NCI-H345 (cell line): ENCODE measurements at places on chromosomes 13 and 19.
A peak's percentile ranks its signal among the peaks of the same experiment; 100 is the strongest.

- no peak for DNase-seq
These were observed 88.5 kb downstream of the LRCH1 start for GRCh38 chr13:46641274-46642081.

DNA sequence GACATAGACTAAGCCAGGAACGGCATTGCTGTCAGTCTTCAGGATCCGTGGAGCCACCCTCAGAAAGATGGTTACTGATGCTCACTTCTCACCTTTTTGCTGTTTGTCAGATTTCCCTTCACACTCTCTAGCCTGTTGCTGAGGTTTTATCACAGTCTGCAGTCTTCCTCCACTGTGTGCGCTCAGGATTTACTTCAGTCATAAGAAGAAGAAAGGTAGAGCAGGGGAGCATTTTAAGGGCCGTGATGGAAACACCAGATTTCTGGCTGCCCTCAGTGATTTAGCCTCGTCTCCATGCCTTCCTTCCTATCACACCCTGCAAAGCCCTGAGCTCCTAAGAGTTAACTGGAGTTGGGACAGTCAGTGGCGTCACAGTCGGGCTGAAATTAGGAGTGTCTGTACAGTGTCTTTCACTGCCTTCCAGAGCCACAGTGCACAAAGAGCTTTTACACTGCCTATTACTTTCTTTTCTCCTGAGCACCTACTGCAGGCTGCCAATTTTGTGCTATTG, 60.0 kb upstream of the GPR183 start:
- no peak for DNase-seq

- DNase-seq, result no peak
These were observed 11.3 kb downstream of the CD70 start for GRCh38 chr19:6579450-6580178.

DNA sequence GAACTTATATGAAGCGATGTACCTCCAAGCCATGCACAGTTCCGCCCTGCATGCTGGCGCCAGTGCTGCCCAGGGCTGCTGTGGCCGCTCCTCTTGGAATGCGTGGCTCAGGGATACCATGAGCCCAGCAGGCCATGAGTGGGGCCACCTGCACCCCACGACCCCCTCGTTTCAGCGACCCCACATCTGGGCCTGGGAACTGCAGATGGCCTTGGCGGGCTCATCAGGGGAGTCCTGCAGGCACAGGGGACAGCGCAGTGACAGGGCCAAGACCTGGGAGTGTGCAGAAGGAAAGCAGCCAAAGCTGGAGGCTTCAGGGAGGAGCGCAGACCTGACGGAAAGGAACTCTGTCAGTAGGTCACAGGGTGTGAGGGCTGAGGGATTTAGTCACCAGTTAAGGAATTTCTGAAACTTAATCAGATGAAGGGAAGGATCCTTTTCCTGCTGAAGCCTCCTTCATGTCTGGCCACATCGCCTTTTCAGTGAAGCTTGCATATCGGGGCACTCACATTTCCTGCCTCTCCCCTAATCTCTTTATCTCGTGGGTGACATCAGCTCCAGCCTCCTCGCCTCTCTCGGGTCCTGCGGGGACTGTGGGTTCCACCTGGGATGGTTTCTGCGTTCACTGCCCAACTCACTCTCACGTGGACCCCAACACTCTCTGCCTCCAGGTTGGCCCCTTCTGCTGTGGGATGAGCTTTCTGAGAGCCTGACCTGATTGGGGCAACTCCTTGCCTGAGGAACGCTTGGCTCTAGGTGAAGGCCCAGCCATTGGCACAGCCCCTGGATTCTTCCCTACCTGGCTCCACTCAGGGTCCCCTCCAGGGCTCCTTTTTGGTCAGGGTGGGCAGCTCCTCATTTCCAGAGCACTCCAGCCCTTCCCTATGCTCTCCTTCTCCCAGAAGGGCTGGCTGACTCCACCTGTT, 123.5 kb downstream of the CRYL1 start:
- no peak for DNase-seq

DNA sequence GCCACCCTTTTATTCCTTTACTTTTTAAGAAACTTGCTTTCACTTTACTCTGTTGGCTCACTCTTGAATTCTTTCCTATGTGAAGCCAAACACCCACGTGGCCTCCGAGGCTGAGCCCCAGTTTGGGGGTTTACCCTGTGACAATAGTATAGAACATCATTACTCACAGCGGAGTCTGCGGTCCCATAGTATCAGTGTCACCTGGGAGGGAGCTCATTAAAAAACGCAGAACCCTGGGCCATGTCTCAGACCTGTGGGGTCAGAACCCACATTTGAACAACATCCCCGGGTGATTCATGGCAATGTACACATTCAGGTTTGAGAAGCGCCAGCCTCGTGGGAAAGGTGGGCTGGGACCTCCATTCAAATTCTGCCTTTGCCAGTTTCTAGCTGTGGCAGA, 36.0 kb upstream of the UBL3 start:
- no peak for DNase-seq

DNA sequence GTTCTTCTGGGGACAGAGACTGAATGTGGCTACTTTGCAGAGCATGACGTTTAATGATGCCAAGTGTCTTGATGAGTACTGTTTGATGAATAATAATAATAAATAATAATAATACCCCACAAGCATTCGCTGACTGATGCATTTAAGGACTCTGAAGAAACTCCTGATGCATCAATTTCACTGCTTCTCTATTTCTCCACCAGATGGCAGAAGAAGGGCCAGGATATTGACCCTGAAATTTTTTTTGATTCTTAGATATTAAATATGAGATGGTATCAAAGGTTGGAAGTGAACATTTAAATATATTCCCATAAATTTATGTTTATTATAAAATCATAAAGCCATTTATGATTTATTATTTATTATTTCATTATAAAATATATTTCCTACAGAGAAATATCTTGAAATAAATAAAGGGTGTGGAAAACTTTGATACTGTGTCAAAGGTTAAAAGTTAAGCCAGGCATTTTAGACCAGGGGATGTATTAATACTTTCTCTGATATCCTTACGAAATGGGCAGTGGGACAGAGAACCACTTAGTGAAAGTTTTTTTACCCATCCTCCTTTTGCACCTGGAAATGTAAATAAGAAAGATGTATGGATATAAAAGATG, 170.9 kb downstream of the LACC1 start:
- peak; percentile 5 for DNase-seq

DNA sequence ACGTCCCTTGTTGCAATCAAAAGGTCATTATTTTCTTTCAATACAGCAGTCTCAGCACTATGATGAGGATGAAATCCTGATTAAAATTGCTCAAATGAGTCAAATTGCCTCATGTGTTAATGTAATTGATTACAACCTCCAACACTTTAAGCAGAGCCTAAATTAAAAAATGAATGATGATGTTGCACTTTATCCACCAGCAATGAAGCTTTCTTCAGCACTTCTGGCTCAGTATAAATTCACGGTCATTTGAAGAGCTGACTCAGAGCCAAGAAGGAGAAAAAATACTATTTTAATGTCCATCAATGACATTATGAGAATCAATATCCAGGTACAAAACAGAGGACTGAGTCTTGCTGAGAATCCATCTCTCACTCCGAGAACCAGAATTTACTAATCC, 792.6 kb upstream of the ATXN8OS start:
- DNase-seq, result no peak

GRCh38 chr19:39083599-39083982, 577 bp upstream of the ACP7 start:
- no peak for DNase-seq

- peak; percentile 13 for DNase-seq
These were observed 113.3 kb downstream of the LMO7 start for GRCh38 chr13:75749407-75749806.

DNA sequence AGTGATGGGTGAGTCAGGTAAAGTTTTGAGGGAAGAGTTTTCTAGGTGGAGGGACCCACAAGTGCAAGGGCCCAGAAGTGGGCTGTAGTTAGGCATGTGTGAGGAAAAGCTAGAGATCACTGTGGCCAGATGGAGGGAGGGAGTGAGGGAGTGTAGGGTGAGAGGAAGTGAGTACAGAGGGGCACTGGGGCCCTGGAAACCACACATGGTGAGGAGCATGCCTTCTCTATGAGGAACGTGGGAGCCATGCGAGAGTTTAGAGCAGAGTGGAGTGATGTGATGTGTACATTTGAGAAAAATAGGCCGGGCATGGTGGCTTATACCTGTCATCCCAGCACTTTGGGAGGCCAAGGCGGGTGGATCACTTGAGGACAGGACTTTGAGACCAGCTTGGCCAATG, 14.7 kb upstream of the SHKBP1 start:
- DNase-seq, result no peak

GRCh38 chr13:80669112-80669511, 328.2 kb upstream of the SPRY2 start:
- DNase-seq, result no peak

DNA sequence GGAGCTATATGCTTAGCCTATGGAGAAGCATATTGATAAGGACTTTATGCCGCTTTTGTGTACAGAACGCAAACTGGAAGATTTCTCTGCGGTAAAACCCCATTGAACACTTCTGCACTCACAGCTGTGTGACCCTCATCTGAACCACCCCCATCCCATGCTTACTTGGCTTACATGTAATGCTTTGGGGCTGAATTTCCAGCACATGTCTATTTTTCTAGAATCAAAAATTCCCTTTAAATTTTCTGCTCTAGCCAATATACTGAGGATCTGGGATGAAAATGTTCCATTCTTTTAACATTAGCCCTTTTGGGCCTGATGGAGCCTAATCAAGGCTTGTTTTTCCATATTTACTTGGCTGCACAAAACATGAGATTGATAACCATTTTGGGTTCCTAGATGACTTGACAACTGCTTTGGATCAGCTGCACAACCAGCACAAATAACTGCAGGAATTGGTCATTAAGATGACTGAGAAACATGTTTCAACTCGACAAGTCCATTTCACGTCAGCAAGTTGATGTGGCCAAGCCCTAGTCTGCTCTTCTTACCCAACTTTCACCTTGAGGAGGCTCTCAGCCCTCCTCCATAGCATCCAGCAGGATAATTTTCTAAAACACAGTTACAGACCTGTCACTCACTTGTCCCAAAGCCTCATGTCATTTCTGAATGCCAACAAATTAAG, 52.4 kb downstream of the TNFSF11 start:
- no peak for DNase-seq

GRCh38 chr19:13215572-13216380, 65.6 kb downstream of the IER2 start:
- no peak for DNase-seq

DNA sequence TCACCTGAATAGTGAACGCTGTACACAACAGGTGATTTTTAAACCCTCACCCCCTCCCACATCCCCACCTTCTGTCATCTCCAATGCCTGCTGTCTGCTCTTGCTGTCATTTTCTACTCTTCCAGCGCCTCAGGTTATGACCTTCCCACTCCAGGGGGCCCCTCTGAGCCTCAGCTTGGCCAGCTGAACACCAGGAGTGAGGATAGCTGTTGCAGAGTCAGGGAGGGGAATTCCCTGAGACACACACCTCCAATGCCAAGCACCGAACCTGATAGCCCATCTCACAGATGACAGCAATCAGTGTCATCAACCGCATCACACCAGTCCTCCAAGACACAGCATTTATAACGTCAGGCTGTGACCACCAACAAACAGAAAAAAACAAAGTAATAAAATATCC, 193.5 kb downstream of the ZNF536 start:
- no peak for DNase-seq

- no peak for DNase-seq
These were observed 116.0 kb downstream of the SOX1 start for GRCh38 chr13:112182846-112183531.

- no peak for DNase-seq
These were observed 27.6 kb downstream of the CPT1C start for GRCh38 chr19:49718511-49718910.

GRCh38 chr19:34408411-34408810, 4.2 kb downstream of the PDCD2L start:
- no peak for DNase-seq

DNA sequence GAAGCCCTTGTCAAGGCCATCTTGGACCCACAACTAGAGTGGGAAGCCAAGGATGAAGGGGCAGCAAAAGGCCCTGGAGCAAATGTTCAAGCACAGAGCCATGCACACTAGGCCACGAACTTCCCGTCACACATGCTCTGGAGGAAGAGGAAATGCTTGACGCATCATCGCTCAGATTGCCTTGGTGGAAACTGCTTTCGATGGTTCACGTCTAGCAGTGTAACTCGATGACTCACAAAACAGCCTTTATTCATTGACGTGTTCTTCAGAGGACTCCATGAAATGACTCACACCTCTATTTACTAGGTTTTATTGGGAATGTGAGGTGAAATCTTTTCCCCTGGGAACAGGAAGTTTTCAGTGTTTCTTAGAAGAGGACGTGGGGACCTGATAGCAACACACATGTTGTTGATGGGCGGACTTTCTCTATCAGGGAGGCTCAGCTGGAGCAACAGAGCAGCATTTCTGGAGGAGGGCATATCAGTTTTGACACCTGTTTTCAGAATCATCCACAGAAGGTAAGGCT, 79.8 kb upstream of the FLT1 start:
- DNase-seq, result no peak

DNA sequence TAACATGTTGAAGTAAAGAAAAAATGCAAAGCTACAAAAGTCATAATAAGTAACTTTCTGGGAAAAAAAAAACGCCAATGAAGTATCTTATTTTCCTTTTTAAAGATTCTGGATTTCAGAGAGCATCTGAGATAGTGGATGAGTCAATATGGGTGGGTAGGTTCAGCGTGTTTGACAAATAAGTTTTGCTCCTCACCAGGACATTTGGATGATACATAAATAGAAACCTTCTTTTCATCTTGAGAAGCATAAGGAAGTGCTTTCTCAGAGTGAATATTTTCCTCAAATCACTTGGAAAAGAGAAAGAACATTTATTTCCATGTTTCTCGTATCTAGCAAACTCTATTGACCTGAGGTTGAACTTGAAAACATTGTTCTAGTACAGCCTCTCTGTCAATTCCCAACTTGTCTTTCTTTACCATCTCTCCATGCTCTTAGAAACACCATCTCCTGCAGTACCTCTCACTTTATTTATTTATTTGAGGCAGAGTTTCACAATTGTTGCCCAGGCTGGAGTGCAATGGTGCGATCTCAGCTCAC, 463.2 kb downstream of the KLF5 start:
- no peak for DNase-seq

GRCh38 chr13:34421347-34421719, 520.7 kb upstream of the NBEA start:
- no peak for DNase-seq

DNA sequence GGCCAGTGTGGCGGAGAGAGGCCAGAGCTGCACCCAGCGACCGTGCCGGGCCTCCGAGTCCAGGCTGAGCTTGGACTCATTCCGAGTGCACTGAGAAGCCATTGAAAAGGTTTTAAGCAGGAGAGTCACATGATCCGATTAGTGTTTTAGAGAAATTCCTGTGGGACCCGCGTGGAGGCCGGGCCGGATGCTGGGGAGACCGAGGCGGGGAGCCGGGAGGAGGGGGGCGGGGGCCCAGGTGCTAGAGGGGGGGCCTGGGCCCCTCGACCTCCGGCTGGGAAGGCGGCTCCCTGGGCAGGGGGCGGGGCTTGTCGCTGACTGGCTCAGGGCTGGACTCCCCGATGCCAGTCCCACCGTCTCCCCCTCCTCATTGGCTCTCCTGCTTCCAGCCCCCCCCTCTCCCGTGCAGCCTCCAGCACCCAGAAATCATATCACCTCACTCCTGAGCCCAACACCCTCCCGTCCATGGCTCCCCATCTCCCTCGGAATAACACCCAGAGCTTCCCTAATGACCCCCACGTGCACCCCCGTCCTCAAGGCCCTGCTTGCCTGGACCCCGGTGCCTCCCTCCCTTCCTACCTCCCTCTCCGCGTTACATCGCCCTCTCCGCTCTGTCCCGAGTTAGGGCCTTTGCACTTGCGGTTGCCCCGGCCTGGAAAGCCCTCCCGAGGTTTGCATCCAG, 5.2 kb upstream of the ZNF579 start:
- peak; percentile 82 for DNase-seq
